ENCODE measurements at places on chromosomes 11 and 22.

DNA sequence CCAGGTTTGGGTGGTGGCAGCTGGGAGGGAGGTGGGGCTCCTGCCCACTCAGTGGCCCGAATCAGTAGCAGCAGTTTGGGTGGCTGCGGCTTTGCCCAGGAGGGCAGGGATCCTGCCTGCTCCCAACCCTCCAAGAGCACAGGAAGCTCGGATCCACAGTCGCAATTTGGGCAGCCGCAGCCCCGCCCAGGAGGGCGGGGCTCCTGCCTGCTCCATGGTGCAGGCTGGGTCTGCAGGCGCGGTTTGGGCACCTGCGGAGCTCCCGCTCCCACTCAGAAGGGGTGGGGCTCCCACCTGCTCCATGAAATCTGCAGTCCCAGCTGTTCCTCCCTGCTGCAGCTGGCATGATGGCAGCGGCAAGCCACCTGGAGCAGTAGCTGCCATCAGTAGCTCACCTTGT lies 38.1 kb upstream of the CALCB start:
- H3K36me3 ChIP-seq = no peaks in the 10 kb centered on the region
- no peak overlapping the region for H3K27ac ChIP-seq
- DNase-seq = no peak
- H3K27me3 ChIP-seq = no peaks in the 10 kb centered on the region
- H3K4me3 ChIP-seq = no peak overlapping the region
- no peaks in the 10 kb centered on the region for H3K4me1 ChIP-seq

DNA sequence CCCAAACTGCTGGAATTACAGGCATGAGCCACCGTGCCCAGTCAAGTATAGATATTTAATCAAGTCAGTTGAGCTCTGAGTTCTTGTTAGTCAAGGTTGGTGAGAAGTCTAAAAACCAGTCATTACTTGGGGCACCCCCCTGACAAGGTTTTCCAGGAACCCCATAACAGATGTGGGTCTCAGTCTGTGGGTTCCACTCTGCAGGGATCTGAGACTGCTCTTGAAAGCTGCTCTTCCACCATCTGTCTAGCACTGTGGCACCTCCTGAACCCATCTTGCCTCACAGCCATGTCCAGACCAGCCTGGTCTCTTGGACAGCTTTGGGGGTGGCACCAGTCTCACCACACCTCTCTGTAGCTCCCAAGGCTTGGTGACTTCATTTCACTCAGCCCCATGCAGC lies 44.3 kb upstream of the PLET1 start:
- H3K4me1 ChIP-seq = no peaks in the 10 kb centered on the region
- no peak overlapping the region for H3K27ac ChIP-seq
- H3K36me3 ChIP-seq = no peaks in the 10 kb centered on the region
- DNase-seq = no peak
- H3K27me3 ChIP-seq = no peaks in the 10 kb centered on the region
- H3K4me3 ChIP-seq = no peak overlapping the region

DNA sequence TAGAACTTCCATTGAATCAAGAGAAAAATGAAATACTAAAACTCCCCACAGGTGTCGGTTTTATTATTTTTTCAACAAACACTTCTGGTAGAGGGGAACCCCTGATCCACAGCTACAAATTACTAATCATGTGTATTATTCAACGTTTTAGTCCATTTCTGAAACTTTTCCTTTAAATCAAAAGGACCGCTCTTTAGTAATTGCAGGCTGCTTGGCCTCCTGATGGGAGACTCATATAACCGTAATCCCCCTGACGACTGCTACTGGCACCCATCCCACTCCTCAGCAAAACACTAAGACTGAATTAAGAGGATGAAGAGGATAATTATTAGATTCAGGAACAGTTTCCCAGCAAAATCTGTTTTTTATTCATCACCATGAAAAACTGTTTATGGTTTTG lies 46.4 kb downstream of the PAX6 start:
- no peaks in the 10 kb centered on the region for H3K27me3 ChIP-seq
- no peak overlapping the region for H3K27ac ChIP-seq
- H3K4me3 ChIP-seq = no peak overlapping the region
- H3K4me1 ChIP-seq = no peaks in the 10 kb centered on the region
- no peak for DNase-seq

DNA sequence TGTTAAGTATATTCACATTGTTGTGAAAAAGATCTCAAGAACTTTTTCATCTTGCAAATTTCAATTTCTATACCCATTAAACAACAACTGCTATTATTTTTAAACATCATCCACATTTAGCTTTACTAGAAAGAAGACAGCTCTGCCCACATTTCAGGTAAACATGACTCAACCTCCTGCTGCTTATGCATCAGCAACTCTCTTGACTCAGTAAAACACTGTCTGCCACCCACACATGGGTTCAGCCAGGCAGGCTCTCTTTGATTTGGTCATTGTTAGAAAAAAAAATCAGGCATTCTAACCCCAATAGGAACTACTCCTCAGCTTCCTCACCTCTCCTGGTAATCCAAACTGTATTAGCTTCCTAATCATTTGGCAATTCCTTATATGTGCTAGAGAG lies 5.1 kb upstream of the ENDOD1 start:
- no peak overlapping the region for H3K4me3 ChIP-seq
- H3K4me1 ChIP-seq = peaks cover 4% of the 10 kb centered on the region

DNA sequence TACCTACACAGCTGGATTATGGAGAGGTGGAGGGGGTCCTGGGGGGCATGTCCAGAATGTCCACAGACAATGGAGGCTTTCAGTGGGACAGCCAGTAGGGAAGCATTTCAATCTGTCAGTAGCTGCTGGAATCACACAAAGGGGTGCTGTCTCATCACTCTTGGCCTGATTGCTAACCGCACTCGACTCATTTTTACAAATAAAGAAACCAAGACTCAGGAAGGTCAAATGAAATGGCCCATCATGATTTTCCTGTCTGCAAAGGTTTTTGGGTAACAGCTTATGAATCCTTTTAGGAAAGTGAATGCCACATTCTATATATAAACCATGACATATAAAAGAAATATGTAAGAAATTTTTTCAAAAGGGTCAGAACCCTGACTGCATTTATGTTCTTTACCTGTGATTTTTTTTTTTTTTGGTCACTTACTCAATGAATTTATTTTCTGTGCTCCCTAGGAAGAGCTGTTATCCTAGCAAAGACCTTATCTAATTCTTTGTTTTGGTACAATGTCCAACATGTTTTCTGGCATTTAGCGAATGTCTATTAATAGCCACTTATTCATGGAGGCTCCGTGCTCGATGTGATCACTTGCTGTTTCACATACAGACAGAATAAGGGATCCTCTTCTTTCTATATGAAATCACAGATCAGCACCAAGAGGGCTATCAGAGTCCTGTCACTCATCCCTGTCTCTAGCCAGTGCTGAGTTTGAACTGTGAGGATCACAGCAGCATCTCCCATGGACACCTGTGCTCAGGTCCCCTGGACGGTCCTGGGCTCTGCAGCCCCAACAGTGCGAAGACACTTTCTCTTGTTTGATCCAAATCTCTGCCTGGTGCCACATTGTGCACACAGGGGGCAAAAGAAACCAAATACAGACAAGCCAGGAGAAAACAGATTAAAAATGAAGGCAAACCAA lies 979.7 kb downstream of the NTM start:
- H3K4me1 ChIP-seq = no peaks in the 10 kb centered on the region
- no peak overlapping the region for H3K4me3 ChIP-seq
- no peaks in the 10 kb centered on the region for H3K27me3 ChIP-seq
- H3K36me3 ChIP-seq = no peaks in the 10 kb centered on the region
- no peak for DNase-seq
- no peak overlapping the region for H3K27ac ChIP-seq

GRCh38 chr11:110837603-110838002 lies 125.4 kb upstream of the ARHGAP20 start:
- no peaks in the 10 kb centered on the region for H3K4me1 ChIP-seq
- no peak overlapping the region for H3K4me3 ChIP-seq
- DNase-seq = no peak
- no peak overlapping the region for H3K27ac ChIP-seq
- no peaks in the 10 kb centered on the region for H3K27me3 ChIP-seq

DNA sequence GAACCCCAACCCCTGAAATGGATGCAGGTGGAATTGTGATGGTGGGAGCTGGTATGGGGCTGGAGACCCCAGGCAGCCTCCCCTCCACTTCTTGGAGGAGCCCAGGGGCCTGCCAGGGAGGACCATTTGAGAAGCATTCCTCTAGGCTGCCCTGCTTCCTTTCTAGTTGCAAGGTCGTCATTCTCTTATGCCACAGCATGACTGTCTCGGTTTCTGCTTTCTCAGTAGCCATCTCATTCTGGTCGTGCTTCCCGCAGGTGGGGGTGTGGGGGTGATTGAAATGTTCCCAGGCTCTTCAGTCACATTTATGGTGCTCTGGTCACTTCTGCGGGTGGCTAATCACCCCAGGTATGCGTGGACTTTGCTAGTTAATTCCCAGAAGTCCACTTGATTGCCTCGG lies 223.7 kb upstream of the TBCEL start:
- DNase-seq = no peak
- no peaks in the 10 kb centered on the region for H3K36me3 ChIP-seq
- H3K4me1 ChIP-seq = no peaks in the 10 kb centered on the region
- no peaks in the 10 kb centered on the region for H3K27me3 ChIP-seq

GRCh38 chr11:129694966-129695365 lies 120.7 kb upstream of the TMEM45B start:
- H3K36me3 ChIP-seq = no peaks in the 10 kb centered on the region
- DNase-seq = no peak
- peaks cover 12% of the 10 kb centered on the region for H3K4me1 ChIP-seq
- no peaks in the 10 kb centered on the region for H3K27me3 ChIP-seq
- H3K4me3 ChIP-seq = no peak overlapping the region
- no peak overlapping the region for H3K27ac ChIP-seq

DNA sequence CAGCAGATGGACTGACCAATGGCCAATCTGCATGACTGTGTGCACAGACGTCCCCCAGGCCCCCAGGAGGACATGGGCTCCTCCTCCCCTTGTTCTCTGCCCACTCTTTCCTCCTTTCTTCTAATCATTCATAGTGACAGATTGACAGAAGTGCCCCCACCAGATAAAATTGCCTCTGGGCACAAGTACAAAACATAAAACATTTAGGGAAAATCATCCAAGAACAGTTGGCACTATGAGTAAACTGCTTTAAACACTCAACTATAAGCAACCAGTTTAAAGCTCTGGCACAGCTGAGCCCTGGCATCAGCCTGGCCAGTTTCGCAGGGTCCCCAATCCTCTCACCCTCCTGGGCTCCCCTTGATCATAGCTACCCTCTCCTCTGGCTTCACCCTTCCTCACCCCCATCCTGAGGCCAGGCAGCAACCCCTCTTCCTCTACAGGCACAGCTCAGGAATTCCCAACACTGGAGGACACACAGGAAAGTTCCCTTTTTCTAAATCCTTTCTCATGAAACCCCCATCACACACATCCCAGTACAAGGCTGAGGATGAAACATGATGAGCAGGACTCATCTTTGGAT lies 232.9 kb downstream of the BUD13 start:
- H3K27me3 ChIP-seq = no peaks in the 10 kb centered on the region
- H3K27ac ChIP-seq = no peak overlapping the region
- no peaks in the 10 kb centered on the region for H3K36me3 ChIP-seq
- H3K4me3 ChIP-seq = no peak overlapping the region
- H3K4me1 ChIP-seq = no peaks in the 10 kb centered on the region
- no peak for DNase-seq

- no peaks in the 10 kb centered on the region for H3K4me1 ChIP-seq
- peaks cover 5% of the 10 kb centered on the region for H3K36me3 ChIP-seq
- H3K27ac ChIP-seq = no peak overlapping the region
- no peaks in the 10 kb centered on the region for H3K27me3 ChIP-seq
- no peak for DNase-seq
These were observed 60.4 kb downstream of the BCL2L13 start for GRCh38 chr22:17698948-17699347.

DNA sequence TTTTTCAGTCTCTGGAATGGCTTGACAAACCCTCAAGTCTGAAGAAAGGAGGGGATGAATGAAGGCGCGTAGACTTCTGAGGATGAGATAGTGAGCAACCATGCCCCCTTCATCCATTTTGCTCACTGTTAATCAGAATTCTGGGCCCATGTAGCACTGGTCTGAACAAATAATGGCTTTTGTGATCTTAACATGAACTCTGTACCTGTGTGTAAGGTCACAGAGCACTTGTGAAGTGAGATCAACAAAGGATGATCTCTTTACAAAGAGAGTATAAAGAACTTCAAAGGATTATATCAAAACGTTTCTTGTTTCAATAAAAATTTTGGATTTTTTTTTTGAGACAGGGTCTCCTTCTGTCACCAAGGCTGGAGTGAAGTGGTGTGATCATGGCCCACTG lies 976.7 kb downstream of the OPCML start:
- no peaks in the 10 kb centered on the region for H3K27me3 ChIP-seq
- H3K4me1 ChIP-seq = peaks cover 3% of the 10 kb centered on the region
- no peak for DNase-seq
- no peaks in the 10 kb centered on the region for H3K36me3 ChIP-seq
- no peak overlapping the region for H3K27ac ChIP-seq

DNA sequence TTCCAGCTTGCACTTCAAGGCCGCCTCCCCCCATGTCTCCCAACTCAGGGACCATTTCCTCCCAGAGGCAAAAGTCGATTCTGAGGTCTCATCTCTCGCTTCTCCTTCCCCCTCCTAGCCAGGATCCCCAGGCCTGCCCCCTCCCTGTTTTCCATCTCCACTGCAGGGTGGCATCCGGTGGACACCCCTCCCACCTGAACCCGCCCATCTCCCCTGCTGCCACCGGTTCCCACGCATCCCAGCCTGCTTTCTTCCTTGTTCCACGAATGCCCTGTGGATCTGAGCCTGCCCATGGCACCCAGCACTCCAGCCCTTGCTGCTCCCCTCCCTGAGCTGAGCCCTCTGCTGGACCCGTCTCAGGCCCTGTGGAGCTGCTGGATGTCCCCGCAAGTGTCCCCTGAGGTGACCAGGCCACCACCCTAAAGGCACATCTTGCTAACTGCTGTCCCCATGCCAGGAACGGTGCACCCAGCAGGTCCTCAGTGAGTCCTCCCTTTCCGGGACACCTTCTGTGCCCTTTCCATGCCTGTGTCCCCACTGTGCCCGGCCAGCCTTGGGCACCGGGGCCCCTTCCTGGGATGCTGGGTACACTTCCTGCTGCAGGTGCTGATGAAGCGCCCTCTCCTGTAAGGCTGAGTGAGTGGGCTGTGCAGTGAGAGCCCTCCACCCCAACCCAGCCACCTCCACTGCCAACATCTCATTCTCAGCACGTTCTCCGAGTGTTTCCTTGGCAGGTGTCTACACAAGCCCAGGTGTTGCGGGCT lies 936 bp downstream of the IL17REL start:
- no peaks in the 10 kb centered on the region for H3K4me1 ChIP-seq
- H3K27ac ChIP-seq = no peak overlapping the region
- H3K27me3 ChIP-seq = peaks cover 34% of the 10 kb centered on the region
- no peaks in the 10 kb centered on the region for H3K36me3 ChIP-seq
- H3K4me3 ChIP-seq = no peak overlapping the region
- no peak for DNase-seq

DNA sequence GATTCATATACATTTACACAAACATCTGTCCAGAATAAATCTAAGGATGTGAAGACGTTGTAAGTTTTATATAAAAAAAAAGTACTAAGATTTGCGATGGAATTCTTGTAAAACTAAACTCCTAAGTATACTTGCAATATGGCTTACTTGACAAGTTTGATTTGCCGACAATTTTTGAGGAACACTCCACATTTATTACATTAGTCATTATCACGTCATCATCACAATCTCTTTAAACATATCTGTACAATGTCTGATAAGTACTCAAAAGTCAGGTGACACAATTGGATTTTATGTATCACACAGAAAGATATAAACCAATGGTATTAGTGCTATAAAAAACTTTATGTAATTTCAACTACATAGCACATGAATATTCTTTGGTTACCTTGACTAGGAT lies 30.4 kb downstream of the IMMP1L start:
- H3K4me1 ChIP-seq = no peaks in the 10 kb centered on the region
- H3K36me3 ChIP-seq = no peaks in the 10 kb centered on the region
- H3K27ac ChIP-seq = no peak overlapping the region
